Lung (tissue), 17 donors: ENCODE measurements at places on chromosomes 11 and 22. TPM values are rescaled to one million over a fixed set of nuclear protein-coding genes. Genes with fewer than 3 reads are reported as not detected.
A peak's percentile ranks its signal among the peaks of the same experiment; 100 is the strongest.

GRCh38 chr11:107785401-107785800 is 73.2 kb downstream of the SLC35F2 start:
- no peaks in the 10 kb centered on the region for H3K36me3 ChIP-seq
- no peaks in the 10 kb centered on the region for H3K4me1 ChIP-seq
- no peak overlapping the region for H3K4me3 ChIP-seq
- no peaks in the 10 kb centered on the region for H3K27me3 ChIP-seq

DNA sequence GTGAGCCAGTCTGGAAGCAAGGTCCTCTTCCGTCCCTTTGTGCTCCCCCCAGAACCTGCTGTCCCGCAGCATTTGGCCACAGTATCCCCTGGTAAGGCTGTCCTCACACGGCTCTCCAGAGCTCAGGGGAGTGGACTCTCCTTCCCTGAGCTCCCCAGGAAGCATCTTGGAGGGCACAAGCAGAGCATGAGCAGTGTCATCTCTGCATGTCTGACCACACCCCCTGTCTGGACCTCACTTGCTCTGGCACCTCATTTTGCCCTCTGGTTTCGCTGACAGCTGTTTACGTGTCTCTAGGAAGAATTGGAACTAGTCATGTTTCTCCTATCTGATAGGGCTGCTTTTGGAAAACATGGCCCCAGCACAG is 15.5 kb downstream of the DCPS start:
- DNase-seq, result no peak
- H3K27ac ChIP-seq, result peak overlapping the region; percentile 6
- H3K36me3 ChIP-seq, result no peaks in the 10 kb centered on the region
- no peaks in the 10 kb centered on the region for H3K4me1 ChIP-seq

The USP2 gene
- 4.9 TPM for total RNA-seq

The ESAM gene
- total RNA-seq, result 142 TPM

The TBX10 gene
- total RNA-seq, result not detected

- peak overlapping the region; percentile 62 for H3K27ac ChIP-seq
- peaks cover 25% of the 10 kb centered on the region for H3K4me1 ChIP-seq
- H3K27me3 ChIP-seq, result no peaks in the 10 kb centered on the region
Observed at GRCh38 chr22:17906978-17907747, 117.2 kb downstream of the MICAL3 start.

The GUCY1A2 gene
- 10.0 TPM for total RNA-seq

The GAB4 gene
- total RNA-seq, result not detected

GRCh38 chr11:127002669-127003259 is 2.2 kb upstream of the KIRREL3 start:
- DNase-seq, result peak; percentile 21
- peaks cover 9% of the 10 kb centered on the region for H3K4me1 ChIP-seq
- H3K27ac ChIP-seq, result no peak overlapping the region
- H3K36me3 ChIP-seq, result no peaks in the 10 kb centered on the region

The CARD16 gene
- total RNA-seq, result 31.6 TPM

DNA sequence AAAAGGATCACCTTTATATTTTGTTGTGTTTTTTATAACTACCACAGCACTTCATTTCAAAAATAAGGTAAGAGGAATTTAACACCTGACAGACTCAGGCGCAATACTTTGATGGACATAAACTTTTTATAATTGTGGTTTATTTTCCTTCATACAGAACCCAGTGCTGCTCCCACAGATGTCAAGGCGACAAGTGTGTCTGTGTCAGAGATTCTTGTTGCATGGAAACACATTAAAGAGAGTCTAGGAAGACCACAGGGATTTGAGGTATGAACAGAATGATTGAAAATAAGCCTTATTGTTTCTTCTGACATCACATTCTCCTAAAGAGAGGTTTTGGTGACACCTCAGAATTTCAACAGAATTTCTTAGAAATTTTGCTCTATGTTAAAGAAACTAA is 378.9 kb upstream of the ARHGAP42 start:
- H3K36me3 ChIP-seq, result no peaks in the 10 kb centered on the region
- no peak overlapping the region for H3K27ac ChIP-seq
- no peaks in the 10 kb centered on the region for H3K27me3 ChIP-seq
- H3K4me3 ChIP-seq, result no peak overlapping the region

DNA sequence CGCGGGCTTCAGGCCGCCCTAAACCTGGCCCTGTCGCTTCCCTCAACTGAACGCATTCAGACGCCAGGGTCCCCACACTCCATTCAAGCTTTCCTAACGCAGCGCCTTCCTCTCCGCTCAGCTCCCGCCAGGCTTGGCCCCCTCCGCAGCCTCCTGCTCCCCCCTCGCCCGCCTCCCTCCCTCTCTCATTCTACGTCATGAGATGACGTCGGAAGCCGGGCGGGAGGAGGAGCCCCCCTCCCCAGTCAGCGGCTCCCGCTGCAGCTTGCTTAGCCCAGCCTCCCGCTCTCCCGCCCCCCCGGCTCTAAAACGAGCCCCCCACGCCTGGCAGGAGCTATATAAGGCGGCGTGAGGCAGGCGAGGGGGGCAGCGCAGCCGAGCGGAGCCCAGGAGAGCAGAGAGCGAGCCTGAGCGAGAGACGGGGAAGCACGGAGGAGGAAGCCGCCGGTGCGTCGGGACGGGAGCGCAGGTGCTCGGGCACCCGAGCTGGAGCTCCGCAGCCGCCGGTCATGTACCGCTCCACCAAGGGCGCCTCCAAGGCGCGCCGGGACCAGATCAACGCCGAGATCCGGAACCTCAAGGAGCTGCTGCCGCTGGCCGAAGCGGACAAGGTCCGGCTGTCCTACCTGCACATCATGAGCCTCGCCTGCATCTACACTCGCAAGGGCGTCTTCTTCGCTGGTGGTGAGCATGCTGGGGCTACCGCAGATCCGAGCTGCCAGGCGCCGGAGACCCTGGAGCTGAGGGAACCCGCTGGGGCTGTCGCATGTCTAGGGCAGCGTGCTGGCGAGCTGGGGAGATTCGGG is at the start of gene NPAS4:
Gene NPAS4, plus strand, starts transcription at position 365 of the 806 bp plus-strand sequence. Its CDS starts 145 bp downstream, at position 510.
- no peak within 1 kb of the TSS for H3K27ac ChIP-seq
- DNase-seq, result no peak
- H3K27me3 ChIP-seq, result peaks cover 11% of the 10 kb centered on the region
- H3K36me3 ChIP-seq, result no peaks in the 10 kb centered on the region
- no peaks in the 10 kb centered on the region for H3K4me1 ChIP-seq
- no peak within 1 kb of the TSS for H3K4me3 ChIP-seq

The P2RY6 gene
- 4.2 TPM for total RNA-seq

The MRGPRF gene
- 12.8 TPM for total RNA-seq

- no peaks in the 10 kb centered on the region for H3K27me3 ChIP-seq
- no peak overlapping the region for H3K27ac ChIP-seq
Observed at GRCh38 chr11:5362017-5362625, 10.8 kb downstream of the OR51B6 start.

DNA sequence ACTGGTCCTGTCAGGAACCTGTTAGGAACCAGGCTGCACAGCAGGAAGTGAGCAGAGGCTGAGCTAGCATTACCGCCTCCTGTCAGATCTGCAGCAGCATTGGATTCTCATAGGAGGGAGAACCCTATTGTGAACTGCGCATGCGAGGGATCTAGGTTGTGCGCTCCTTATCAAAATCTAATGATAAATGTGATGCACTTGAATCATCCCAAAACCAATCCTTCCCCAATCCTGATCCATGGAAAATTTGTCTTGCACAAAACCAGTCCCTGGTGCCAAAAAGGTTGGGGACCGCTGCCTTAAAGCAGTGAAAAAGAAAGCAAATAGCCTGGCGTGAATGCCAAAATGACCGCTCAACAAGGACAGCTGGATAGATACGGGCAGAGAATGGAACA is 1.9 kb upstream of the ARAP1 start:
- no peaks in the 10 kb centered on the region for H3K27me3 ChIP-seq
- peaks cover 10% of the 10 kb centered on the region for H3K4me1 ChIP-seq
- no peaks in the 10 kb centered on the region for H3K36me3 ChIP-seq
- H3K27ac ChIP-seq, result no peak overlapping the region

DNA sequence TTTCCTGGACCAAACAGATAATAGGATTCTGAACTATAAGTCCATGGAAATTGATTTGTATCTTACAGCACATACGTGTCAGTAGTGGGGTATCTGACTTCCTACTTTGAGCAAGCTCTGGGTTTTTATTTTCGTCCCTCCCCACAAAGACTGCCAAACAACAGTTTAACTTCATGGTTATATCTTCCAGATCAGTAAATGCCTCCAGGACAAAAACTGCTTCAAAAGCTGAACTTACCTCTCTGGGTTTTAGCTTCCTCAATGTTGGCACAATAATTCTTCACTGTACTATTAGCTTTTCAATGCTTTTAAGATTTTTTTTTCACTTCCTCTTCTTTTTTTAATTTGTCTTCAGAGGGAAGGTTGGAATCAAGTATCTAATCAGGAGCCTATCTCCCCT is 4.2 kb upstream of the DPF2 start:
- no peaks in the 10 kb centered on the region for H3K4me1 ChIP-seq
- H3K4me3 ChIP-seq, result no peak overlapping the region
- H3K27me3 ChIP-seq, result no peaks in the 10 kb centered on the region
- no peak for DNase-seq
- no peak overlapping the region for H3K27ac ChIP-seq
- H3K36me3 ChIP-seq, result no peaks in the 10 kb centered on the region
